Stimulated activated CD4-positive, alpha-beta T cell treated with anti-CD3 and anti-CD28 coated beads, Interleukin-12 subunit alpha, Interleukin-12 subunit beta, amount 100 ng/mL, for 4 hours (primary cell): ENCODE measurements at places on chromosomes 6 and 20.

DNA sequence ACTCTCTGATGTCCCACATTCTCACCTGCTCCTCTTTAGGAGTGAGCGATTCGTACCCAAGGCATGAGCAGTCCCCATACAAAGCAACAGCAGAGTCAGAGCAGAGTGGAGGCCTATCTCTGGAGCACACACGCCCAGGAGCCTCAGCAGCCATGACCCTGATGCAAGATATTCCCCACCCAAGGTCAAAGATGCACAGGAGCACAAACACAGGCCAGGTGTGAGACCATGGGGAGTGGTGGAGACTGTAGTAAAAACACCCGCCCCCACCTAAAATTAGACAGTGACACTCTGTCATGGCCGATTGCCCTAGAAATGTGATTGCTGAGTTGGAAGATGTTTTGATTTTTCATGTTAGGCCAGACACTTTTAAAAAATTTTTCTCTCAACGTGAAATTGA is 21.4 kb downstream of the RRBP1 start:
- DNase-seq = no peak

DNA sequence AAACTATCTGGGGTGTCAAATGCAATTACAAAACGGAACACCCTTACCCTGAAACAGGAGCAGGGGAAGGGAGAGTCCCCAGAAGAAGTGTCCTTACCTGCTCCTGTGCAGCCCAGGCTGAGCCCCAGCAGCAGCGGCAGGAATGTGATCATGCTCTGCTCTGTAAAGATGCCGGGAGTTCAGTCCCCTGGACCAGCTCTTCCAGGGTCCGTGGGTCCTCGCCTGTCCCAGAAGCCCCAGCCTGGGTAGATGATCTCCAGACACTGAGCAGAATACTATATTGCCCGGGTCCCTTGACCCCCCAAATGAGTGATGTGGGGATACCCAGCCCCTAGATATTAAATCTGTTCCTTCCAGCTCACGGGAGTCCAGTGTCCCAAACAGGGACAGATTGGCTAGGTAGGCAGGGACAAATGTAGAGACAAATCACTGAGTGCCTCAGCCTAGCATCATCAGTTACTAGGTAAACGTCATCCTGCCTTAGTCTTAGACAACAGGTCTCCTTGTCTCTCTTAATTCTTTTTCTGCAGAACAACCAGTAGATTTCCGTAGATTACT is at the start of gene HLA-DMB:
TSS of gene HLA-DMB (minus strand) at position 373 of the 558 bp plus-strand sequence. CDS start at position 152, 221 bp downstream.
- no peak for DNase-seq

GRCh38 chr6:156396068-156396771 is 381.0 kb upstream of the ARID1B start:
- DNase-seq = no peak

DNA sequence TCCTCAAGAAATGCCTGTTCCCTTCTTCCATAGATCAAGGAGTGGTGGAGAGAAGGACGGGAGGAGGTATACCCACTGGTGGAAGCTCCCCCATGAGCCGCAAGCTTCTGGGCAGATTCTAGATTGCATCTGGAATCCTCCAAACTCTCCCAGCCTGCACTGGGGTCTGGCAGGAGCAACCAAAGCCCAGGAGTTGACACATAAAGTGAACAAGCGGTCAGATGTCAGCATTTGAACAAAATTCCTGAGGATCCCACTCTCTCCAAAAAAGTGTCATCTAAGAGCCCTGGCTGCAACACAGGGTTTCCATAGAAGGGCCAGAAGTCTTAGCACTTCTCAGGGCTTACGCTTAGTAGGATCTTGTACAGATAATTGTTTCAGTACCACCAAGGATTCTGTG is 88.2 kb downstream of the KCNB1 start:
- DNase-seq = no peak

- no peak for DNase-seq
Observed at GRCh38 chr6:14371530-14371929, 254.0 kb downstream of the CD83 start.

DNA sequence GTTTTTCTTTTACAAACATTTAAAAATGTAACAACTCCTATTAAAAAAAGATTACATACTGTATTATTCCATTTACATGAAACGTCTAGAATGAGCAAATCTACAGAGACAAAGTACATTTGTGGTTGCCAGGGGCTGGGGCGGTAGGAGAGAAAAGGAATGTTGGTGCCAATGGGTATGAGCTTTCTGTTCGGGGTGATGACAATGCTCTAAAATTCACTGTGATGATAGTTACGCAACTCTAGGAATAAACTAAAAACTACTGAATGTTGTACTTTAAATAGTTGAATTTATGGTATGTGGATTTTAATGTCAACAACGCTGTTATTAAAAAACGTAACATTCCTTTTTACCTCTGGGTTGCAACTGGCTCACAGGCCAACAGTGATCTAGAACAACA is 211.1 kb downstream of the GMDS start:
- no peak for DNase-seq

DNA sequence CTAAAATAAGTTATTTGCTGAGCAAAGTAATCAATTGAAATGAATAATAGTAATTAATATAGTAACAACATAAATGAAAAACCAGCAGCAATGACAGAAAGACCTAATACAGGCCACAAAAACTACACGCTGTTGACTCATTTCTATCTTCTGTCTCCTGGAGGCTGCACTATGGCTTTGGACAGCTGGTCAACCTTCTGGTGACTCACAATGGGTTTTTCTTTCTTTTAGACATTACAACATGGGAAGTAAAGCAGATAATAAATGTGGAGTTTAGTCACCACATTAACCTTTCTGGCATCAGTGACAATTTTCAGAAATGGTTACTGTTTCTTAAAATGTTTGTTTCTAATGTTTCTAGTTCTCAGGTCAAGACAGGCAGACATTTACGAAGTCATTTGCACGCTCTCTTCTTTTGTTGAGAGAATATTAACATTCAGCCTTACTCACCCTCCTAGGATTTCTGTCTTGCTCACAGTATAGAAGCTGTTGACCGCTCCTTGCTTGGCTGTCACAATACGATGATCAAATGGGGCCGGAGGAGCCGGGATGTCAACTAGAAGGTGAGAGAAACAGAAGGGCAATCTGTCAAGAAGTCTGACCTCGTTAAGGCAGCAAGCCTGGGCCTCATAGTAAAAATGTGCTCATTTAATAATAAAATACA is 62.2 kb downstream of the MYLK4 start:
- no peak for DNase-seq

DNA sequence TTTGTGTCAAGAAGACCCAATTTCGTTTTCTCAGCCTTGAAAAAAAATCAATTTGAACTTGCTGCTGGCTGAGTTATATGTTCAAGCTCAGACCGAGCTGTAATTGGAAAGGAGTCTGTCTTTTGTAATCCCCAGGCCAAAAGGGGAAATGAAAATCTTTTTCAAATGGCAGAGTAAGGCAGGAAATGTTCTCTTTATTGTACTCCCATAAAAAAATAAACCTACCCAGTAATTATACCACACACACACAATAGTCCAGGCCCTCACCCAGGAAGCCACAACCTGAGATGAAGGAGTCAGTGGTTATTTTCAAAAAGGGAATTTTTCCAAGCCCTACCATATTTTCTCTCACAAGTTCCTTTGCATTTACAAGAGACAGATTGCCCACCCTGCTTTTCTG is 45.3 kb downstream of the CLIC5 start:
- DNase-seq = no peak

DNA sequence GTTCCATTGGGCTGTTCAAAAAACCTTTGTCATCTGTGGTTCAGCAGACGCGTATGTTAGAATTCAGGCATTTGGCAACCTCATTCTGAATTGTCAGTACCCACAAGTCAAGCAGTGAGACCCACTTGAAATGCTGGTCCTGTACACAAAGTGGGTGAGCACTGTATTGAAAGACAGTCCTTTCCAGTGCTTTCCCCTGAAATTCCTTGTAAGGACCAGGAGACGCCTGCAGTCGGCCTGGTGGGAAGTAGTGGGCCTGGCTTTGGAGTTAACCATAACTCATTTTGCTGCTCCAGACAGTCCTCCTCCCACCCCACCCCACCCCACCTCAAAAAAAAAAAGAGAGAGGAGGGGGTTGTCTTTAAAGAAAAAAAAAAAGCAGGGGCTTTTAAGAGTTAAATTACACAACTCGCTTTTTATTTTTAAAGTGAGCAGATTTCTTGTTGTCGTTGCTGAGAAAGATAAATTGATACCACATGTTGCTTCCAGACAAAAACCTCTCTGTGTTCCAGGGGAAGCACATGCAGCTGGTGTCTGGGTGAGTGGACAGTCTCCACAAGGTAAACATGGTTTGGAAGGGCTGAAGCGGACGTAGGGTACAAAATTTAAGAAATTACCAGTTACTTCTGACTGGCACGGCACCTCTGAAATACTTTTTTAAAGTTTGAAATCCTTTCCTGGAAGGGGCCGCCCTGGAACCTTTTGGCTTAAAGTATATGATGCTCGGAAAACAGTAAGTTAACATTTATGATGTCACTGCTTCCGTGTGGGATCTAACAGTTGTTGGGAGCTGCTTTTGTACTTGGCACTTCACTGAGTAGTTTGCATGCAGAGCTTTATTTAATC is 95.3 kb downstream of the FOXO3 start:
- no peak for DNase-seq

- no peak for DNase-seq
Observed at GRCh38 chr6:170289180-170289931, 1.5 kb downstream of the DLL1 start.

DNA sequence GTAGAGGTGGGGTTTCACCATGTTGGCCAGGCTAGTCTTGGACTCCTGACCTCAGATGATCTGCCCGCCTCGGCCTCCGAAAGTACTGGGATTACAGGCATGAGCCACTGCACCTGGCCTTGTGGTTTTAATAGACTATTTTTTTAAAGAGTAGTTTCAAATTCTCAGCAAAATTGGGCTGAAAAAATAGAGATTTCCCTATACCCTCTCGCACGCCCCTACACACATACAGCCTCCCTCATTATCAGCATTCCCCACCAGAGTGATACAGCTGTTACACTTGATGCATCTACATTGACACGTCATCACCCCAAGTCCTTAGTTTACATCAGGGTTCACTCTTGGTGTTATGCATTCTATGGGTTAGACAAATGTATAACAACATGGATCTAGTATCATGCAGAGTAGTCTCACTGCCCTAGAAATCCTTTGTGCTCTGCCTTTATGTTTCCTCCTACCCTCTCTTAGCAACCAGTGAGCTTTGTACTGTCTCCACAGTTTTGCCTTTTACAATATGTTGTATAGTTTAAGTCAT is 103.6 kb downstream of the CDYL start:
- no peak for DNase-seq

DNA sequence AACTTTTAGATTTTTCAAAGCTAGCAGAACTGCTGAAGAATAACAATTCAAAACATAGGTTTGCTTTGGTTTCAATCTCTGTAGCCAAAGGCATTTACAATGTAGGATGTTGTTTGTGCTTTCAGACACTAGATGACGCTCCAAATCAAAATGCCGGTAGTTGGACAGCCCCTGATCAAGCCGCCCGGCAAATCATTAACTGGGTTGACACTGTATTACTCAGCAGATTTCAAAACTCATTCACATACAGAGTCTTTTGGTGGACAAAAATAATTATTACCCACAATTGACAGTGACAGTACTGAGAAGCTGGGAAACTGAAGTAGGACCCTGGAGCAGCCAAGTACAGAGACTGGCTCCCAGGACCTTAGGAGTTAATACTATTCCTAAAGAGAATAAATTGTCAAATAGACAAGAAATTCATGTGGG is 21.3 kb upstream of the HFE start:
- DNase-seq = peak; percentile 27

DNA sequence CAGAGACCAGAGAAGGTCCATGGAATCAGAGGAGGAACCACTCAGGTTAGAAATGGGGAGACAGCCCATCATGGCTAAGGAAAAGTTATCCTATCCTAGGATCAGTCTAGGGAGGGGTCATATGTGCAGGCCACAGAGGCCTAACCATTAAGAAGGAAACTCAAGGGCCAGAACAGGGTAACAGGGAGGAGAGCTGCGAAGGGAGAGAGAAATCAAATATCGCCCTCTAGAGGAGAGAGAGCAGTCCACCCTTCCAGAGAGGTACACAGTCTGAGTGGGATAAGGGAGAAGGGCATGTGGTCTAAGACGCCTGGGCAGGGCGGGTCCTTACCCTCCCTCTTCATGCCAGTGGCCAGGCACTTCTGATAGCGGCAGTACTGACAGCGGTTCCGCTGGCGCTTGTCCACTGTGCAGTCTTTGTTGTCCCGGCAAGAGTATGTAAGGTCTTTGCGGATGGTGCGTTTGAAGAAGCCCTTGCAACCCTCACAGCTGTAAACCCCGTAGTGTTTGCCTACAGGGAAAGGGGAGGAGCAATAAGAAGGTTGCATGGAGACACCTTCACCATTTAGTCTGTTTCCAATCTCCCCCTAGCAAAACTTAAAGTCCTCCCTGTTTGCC is 2.9 kb downstream of the RXRB start:
- no peak for DNase-seq

- DNase-seq = no peak
Observed at GRCh38 chr6:31728767-31729514, at the start of gene DDAH2. Gene DDAH2 (minus strand): TSS chr6:31729299. CDS start chr6:31729161, 138 bp downstream.

GRCh38 chr20:39904476-39905112 is 784.4 kb downstream of the MAFB start:
- no peak for DNase-seq

- DNase-seq = no peak
Observed at GRCh38 chr6:44742201-44742600, 354.7 kb downstream of the CDC5L start.

- peak; percentile 50 for DNase-seq
Observed at GRCh38 chr6:2952557-2953095, 18.7 kb downstream of the SERPINB6 start.

DNA sequence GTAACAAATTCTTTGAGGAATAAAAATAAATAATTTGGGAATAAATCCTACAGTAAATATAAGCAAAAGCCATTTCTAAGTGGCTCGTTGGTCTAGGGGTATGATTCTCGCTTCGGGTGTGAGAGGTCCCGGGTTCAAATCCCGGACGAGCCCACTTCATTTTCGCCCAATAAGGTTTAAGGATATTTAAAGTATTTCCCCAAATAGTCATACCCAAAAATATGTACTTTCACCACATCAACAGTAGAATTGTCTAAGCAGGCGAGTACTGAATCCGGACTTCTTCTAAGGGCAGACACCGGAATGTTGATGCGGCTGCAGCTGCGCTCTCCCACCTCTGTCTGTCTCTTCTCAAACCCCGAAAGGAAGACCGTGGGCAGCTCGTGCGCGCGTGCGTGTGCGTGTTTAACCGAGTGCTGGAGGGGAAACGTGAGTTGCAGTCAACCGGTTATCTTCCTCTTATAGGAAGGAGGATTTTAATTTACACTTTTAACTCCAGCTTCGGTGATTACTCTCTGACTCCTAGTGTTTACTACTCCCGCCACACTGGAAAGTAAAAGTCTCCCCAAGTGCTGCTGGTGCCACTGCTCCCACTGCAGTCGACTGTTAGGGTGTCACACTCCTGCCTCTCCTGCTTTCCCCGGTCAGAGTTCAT is 155.7 kb upstream of the PRSS16 start:
- peak; percentile 13 for DNase-seq

DNA sequence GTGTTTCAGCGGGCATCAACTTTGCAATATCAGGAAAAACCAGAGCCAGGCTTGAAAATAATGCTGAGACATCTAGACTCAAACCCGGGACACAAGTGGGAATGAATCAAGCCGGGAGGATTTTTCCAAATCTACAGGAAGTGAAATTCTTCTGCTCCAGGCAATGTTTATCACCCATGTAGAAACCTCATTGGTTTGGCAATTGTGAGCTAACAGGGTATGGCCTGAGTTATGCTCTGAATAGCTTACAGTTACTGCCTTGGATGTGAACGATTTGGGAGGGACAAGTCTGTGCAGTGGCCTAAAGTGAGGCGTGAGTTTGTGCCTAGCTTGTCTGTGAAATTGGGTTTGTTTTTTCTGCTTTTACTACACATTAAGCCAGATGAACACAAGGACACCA is 87.4 kb downstream of the PCSK2 start:
- no peak for DNase-seq

GRCh38 chr6:139536751-139537617 is 162.5 kb upstream of the CITED2 start:
- DNase-seq = no peak
